Testis (tissue), 5 donors: ENCODE measurements at places on chromosomes 7 and 10. TPM values are rescaled to one million over a fixed set of nuclear protein-coding genes. Genes with fewer than 3 reads are reported as not detected.
A peak's percentile ranks its signal among the peaks of the same experiment; 100 is the strongest.

The CALD1 gene
- 135 TPM for total RNA-seq

The RBM48 gene
- 20.5 TPM for total RNA-seq

The SRGN gene
- total RNA-seq, result 35.8 TPM

The GIMAP8 gene
- total RNA-seq, result 3.8 TPM

The MKX gene
- total RNA-seq, result 1.7 TPM

The SEPHS1 gene
- 31.1 TPM for total RNA-seq

DNA sequence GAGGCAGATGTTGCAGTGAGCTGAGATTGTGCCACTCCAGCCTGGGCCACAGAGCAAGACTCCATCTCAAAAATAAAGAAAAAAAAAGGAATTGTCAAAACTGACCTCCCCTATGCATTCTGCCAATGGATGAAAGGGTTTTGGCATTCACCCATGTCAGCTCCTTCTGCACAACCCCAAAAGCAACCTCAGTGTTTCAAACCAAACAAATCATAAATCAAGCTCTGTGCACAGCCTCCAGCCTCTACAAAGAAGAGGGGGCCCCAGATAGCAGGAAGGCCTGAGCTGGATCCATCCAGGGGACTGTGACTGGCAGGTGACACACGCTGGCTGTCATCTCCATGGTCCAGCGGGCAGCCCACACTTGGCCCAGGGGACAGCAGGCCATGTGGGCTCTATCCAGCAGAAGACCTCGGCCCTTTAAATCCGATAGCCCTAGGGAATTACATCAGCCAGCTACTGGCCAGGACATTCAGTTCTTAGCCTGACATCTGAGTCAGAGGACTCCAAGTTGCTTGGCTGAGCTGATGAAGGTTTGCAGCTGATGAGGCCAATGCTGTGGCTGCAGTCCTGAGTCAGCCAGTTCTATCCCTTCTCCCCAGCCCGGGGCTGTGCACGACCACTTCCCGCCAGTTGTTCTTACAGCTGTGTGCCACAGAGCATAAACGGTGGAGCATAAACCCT is 52.0 kb upstream of the FIGNL1 start:
- DNase-seq, result peak; percentile 78

GRCh38 chr10:132588301-132589013 is 50.9 kb downstream of the INPP5A start:
- DNase-seq, result peak; percentile 44

DNA sequence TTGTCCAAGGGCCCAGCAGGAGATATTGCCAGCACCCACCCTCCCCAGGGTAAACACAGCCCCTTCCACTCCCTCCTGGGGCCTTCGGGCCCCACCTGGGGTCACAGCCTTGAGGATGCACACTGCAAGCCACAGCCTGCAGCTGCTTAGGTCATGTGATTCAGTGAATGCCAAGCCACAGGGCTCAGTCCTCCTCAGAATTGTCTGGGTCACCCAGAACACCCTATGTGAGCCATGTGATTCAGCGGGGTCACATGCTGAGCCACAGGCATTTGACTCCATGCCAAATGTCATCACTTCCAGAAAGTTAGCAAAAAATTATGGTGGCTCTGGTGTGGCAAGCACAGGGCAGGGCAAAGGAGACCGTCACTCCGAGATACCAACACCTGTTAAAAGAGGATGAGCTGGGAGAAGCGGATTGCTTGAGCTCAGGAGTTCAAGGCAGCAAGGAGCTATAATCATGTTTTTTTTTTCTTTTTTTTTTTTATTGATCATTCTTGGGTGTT is 17.2 kb upstream of the PSAP start:
- peak; percentile 51 for DNase-seq

- no peak for DNase-seq
Measured at GRCh38 chr10:35392482-35393228, 56.3 kb downstream of the CCNY start.

DNA sequence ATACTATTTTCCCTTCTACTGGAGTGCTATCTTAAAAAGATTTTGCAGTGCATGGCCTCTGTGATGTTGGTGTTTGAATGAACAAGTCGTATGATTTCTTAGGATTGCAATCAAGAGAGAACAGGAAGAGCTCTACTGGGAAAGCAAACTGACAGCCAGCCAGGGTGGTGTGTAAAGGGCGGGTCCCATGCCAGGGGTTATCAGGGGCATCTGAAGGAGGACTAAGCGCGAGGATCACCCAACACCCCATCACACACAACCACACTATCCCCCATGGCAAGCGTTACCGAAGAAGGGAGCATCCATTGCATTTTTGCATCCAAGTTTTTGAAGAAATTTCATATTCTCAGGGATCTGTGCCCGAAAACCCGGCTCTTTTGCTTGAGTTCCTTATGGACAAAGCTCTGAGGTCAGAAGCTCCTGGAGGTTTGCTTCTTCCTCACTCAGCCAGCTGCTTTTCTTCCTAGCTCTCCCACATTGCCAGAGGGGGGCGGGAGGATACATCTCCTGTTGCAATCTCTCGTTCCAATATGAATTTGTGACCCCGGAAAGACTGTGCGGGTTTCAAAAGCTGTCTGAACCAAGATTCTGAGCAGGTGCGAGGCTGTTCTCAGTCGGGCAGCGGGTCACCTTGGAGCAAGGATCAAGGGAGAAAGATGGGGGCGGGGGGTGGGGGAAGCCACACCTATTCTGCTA is 5.2 kb downstream of the NEUROD6 start:
- no peak for DNase-seq

- DNase-seq, result no peak
Measured at GRCh38 chr10:58968389-58968755, 208.1 kb upstream of the PHYHIPL start.

GRCh38 chr7:12747687-12748306 is 60.4 kb downstream of the ARL4A start:
- DNase-seq, result no peak

- DNase-seq, result peak; percentile 45
Measured at GRCh38 chr7:114922652-114923402, 933 bp downstream of the MDFIC start.
